ENCODE measurements at places on chromosomes 6 and 20.

- no peak for DNase-seq
Observed at GRCh38 chr6:142167486-142167885, 20.4 kb downstream of the VTA1 start.

GRCh38 chr6:56790414-56790813 lies 147.7 kb upstream of the DST start:
- DNase-seq, result no peak

GRCh38 chr6:84764332-84765049 lies at the start of gene TBX18:
Gene TBX18, minus strand, starts transcription at chr6:84764598. Its CDS starts 417 bp downstream, at chr6:84764181.
- DNase-seq, result peak; percentile 75

DNA sequence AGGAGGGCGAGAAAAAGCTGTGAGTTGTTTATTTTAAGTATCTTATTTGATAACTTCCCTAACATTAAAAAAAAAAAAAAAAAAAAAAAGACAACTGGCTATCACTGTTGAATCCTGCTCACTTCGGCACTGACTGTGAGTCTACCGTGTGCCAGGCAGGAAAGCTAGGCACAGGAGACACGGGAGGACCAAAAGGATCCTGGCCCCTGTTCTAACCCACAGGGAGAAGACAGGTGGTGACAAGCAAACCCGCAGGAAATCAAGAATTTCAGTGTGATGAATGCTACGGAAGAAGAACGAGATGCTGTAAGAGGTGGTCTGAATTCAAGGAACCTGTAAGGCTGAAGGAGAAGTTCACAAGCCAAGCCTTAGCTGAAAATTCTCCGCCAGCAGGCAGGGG lies 94.7 kb upstream of the NFATC2 start:
- DNase-seq, result no peak

DNA sequence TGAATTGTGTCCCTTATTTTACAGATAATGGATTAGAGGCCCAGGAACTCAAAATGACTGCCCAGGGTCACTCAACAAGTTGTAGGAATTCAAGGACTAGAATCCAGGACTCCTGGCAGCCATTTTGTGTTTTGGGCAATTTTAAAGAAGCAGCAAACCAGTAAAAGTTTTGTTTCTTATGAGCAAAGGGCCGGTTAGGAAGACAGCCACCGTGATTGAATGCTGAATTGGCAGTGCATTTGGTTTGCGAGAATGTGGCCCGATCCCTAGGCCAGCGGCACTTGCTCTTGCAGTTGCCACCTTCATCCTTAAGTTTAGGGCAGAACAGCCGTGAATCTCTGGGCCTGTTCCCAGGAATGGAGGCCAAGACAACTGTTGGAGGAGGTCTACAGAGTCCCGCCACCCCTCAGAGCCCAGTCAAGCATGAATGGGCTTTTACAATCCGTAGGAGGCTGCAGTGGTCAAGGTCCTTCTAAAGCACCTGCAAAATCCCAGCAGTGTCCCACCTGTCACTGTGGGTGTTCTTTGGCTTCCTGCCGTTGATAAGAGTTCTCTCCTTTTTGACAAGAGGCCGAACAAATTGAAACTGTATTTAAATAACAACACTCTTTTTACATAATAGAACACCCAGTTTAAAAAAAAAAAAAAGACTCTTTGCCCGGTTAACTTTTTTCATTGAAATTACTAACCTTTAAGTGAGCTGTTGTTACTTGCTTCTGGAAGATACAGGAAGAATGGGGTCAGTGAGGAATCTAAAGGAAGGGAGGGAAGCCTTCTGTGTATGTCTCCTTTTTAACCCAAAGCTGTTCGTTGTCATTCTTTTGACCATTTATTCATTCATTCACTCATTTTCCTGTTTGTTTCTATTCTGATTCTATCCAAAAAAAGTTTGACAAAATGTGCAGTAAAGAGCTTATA lies 68.7 kb downstream of the PHACTR2 start:
- DNase-seq, result no peak

GRCh38 chr6:143807103-143807772 lies 35.9 kb upstream of the LTV1 start:
- DNase-seq, result no peak

DNA sequence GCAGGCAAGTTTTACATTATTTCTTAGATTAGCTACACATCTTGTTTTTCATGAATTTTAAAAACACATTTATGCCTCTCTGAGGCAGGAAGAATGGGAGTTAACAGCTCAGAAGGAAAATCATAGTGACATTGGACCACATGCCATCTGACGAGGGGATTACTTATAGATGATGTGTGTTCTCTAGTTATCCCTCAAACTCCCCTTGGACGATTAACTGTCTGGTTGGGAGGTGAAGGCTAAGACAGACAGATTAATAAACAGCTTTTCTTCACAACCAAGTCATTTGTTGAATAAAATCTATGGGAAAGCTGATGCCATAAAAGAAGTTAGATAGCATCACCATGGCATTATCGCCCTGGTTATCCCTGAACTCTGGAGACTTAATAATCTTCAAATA lies 80.0 kb upstream of the PREP start:
- DNase-seq, result no peak

- no peak for DNase-seq
Observed at GRCh38 chr6:105838171-105838570, 248.0 kb upstream of the PRDM1 start.

GRCh38 chr20:57381596-57382503 lies 9.3 kb upstream of the RBM38 start:
- DNase-seq, result peak; percentile 37

DNA sequence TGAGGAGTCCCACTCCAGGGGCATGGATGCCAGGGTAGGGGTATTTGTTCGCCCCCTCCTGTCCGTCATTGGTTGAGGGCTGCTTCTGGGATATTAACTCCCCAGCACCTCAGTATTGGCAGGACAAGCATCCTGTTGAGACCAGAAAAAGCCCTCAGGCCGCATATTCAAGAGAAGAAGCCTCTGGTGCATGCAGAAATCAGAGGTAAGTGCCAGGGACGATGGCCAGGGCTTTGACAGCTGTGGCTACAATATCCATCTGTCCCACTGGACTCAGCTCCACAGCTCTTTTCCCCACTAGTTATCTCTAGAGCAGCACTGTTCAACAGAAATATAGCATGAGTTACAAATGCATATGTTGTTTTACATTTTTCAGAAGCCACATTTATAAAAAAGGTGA lies 651.3 kb downstream of the KIF16B start:
- DNase-seq, result no peak

GRCh38 chr6:159169193-159169555 lies at the start of gene FNDC1:
Gene FNDC1, plus strand, starts transcription at chr6:159169400. Its CDS starts 197 bp downstream, at chr6:159169597.
- no peak for DNase-seq

DNA sequence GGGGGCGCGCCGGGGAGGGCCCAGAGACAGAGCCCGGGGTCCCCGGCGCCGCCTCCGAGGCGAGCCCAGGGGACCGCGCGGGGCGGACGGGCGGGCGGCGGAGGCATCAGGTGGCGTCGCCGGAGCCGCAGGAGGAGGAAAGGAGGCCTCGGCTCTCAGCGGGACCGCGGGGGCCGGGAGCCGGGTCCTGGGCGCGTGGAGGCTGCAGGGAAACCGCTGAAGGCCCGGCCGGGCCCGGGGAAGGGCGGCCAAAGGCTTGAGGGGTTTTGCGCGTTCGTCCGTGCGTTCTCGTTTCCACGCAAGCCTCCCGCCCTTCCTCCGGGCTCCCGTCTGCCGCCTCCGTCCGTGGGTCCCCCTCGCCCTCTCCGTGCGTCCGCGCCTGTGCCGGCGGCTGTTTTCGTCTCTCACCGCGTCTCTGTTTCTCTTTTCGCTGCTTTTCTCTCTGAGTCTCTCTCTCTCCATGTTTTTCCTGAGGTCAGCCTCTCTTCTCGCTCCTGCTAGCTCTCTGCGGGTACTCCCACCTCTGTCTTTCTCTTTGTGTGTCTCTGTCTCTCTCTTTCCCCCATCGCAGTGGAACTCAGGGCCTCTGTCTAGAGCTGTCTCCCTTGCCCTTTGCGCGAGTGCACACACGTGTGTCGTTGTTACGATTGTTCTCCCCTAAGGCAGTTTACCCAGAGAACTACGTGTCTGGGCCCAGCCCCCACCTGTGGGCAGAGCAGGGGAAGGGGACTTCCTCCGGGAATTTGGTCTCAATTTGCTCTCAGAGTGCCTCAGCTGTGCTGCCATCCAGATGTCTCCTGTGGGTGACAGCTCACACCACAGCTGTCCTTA lies 2.1 kb downstream of the IRF4 start:
- DNase-seq, result no peak

Measured in SK-N-MC (cell line).